Smooth muscle cell of the brain vasculature (primary cell): ENCODE measurements at places on chromosomes 16 and 17.

- DNase-seq = no peak
Measured at GRCh38 chr17:82178499-82179261, 34.0 kb downstream of the CCDC57 start.

DNA sequence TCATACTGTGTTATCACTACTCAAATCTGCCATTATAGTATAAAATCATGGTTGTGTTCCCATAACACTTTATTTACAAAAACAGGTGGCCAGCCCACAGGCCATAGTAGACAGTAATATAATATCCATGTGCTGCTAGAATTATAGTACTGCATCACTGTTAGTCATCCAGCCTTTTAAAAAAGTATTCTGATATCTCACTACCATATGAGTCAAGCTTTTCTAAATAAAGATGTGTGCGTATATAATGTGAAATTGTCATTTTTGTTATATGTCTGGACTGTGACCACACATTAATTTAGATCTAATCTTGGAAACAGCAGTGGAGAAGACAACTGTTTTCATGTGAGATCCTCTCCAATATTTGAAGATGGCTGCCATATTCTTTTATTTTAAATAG lies 1049.1 kb upstream of the GOT2 start:
- no peak for DNase-seq

DNA sequence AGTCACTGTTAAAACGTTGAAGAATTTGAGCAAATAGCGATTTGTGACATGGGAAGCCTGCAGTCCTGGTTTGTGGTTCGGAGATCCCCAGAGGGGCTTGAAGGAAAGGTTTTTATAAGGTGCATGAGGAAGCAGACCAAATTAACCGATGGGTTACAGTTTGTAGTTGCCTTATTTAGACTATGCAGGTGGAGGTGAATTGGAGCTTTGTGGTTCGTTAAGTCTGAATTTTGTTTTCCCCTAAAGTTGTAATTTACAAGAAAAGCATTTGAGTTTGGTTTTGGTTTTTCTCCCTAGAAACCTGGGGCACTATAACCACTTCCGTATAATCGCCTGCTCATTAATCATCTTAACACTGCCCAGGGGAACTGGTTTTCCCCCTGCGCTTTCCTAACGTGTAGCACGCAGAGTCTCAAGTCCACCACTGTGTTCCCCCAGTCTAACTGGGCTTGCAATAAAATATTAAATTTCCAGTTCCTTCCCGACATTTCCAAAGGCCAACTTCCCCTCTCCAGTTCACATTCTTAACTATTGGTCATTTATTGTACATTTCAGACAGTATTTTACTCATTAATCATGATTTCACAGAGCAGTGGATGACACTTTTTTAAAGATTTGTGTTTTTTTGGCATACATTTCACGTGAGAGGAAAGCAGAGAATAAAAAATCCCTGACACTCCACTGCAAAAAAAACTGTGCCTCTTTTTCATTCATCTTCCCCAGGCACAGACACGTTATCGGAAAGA lies 932 bp downstream of the ZNF267 start:
- no peak for DNase-seq

DNA sequence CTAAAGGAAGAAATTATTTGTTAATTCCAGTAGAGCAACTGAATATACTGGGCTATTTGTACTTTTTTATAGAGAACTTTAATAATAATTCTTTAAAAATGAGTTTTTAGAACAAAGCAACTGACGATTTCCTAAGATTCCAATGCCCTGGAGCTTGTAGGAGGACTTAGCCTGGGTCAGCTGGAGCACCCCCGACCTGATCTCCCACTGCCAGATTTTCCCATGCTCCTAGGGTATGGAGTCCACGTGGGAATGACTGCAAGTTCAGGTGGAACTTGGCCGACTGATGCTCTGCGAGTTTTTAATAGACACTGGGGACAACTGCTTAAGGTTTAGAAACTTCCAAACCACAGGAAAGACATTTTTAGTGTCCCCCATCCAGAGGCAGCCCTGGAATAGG lies 25.5 kb upstream of the CACNG5 start:
- no peak for DNase-seq

GRCh38 chr16:20803561-20804214 lies 2.6 kb downstream of the ERI2 start:
- DNase-seq = no peak

GRCh38 chr16:80300456-80300855 lies 240.3 kb upstream of the DYNLRB2 start:
- no peak for DNase-seq

GRCh38 chr16:81493755-81494433 lies 49.3 kb downstream of the CMIP start:
- no peak for DNase-seq

DNA sequence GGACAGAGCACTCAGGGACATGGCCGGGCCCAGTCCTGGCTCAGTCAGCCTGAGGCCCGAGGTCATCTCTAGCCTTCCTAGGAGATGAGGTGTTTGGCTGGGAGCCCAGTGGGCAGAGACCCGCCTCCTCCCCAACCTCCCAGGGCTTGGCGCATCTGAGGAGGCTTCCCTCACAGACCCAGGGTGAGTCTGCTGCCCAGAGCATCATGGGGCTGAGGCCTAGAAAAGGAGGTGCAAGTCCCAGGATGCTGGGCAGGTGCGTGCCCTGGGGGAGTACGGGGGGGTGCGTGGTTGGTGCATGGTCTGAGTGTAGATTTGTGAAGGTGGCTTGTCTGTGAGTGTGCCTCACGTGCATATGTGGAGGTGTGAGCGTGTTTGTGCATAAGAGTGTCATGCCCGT lies 4.7 kb downstream of the PDE6G start:
- peak; percentile 46 for DNase-seq

DNA sequence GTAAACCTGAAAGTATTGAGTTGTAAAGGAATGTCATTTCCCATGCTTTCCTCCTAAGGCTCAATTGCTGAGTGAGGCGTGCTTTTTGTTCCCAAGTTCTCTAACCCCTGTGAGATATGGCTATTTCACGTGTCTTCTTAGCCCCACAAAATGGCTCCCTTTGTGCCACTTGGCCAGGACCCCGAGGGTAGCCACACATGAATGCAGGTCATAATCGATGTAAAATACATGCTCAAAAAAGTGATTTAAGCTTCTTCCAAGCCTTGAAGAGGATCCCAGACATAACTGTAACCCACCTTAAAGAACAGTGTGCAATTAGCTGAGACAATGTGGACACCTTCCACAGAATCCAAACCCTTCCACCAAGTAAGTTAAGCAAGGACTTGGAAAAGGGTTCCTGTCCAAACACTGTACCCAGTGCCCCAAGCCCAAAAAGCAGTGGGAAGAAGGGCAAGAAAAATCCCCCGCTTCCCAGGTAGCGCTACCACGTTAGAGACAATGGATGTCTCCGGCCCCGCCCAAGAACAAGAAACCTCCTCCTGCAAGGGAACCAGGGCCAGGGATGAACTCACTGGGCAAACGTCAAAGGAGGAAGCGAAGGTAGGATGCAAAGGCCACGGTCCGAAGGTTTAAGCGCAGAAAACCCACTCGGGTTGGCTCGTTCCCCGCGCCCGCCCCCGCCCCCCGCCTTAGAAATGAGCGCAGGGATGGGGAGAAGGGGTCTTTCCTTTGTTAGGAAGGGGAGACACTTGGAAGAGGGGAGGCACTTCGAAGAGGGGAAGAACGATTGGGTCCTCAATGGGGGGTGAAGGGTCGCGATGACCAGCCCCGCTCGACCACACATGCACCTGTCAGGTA lies 1.2 kb downstream of the JPT1 start:
- no peak for DNase-seq

- no peak for DNase-seq
Measured at GRCh38 chr16:65965628-65966027, 400.9 kb upstream of the CDH5 start.

GRCh38 chr17:33952425-33952824 lies 302.7 kb upstream of the CCL2 start:
- DNase-seq = no peak

DNA sequence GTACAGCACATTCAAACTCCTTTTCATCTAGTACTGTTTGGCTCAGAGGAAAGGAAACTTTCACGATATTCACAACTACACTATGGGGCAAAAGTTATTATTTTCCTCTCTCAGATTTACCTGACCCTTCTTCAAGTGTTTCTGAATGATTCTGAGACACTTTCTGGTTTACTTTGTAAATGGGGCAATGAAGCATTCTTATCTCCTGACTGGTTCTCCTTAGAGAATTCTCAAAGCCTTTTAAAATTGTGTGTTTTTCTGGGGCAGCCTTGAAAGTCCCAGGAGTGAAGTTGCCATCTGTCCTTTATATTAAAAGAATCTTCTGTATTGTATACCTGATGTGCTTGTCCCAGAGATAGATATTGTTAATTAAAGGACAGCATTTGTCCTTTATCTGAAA lies 264.9 kb downstream of the FTO start:
- no peak for DNase-seq

- DNase-seq = no peak
Measured at GRCh38 chr17:2289878-2290478, 13.6 kb downstream of the SMG6 start.

GRCh38 chr16:674214-674881 lies 1.1 kb upstream of the RHBDL1 start:
- DNase-seq = no peak

GRCh38 chr17:81577278-81578000 lies 25.3 kb upstream of the FAAP100 start:
- no peak for DNase-seq

- DNase-seq = no peak
Measured at GRCh38 chr17:67570797-67571196, 146.9 kb upstream of the NOL11 start.

GRCh38 chr17:80941171-80941570 lies 50.5 kb upstream of the CHMP6 start:
- no peak for DNase-seq

GRCh38 chr16:62445909-62446308 lies 409.7 kb upstream of the CDH8 start:
- no peak for DNase-seq

GRCh38 chr17:7351665-7352502 lies at the start of gene KCTD11:
Gene KCTD11, plus strand, starts transcription at chr17:7352162.
- peak; percentile 37 for DNase-seq

DNA sequence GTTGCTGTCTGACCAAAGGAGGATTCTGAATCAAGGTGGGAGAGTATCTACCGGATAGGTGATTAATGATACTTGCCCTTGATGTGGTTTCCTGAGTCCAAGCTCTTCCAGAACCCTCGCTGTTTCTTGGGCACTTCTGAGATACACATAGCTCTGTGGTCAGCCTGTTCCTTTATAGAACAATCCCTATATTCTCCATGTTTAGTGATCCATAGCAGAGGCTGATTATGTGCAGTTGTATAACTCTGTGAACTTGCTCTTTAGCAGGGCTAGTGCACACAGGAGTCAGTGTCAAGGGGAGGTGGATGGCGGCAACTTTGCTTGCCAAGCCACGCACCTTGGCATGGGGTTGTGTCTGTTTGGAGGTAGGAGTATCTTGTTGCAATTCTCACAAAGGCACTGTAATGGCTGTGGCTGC lies 36.1 kb downstream of the ARL4D start:
- DNase-seq = no peak

GRCh38 chr16:28951410-28951943 lies 740 bp downstream of the NFATC2IP start:
- DNase-seq = no peak

GRCh38 chr17:40949418-40949817 lies 12.0 kb upstream of the KRT23 start:
- DNase-seq = no peak

DNA sequence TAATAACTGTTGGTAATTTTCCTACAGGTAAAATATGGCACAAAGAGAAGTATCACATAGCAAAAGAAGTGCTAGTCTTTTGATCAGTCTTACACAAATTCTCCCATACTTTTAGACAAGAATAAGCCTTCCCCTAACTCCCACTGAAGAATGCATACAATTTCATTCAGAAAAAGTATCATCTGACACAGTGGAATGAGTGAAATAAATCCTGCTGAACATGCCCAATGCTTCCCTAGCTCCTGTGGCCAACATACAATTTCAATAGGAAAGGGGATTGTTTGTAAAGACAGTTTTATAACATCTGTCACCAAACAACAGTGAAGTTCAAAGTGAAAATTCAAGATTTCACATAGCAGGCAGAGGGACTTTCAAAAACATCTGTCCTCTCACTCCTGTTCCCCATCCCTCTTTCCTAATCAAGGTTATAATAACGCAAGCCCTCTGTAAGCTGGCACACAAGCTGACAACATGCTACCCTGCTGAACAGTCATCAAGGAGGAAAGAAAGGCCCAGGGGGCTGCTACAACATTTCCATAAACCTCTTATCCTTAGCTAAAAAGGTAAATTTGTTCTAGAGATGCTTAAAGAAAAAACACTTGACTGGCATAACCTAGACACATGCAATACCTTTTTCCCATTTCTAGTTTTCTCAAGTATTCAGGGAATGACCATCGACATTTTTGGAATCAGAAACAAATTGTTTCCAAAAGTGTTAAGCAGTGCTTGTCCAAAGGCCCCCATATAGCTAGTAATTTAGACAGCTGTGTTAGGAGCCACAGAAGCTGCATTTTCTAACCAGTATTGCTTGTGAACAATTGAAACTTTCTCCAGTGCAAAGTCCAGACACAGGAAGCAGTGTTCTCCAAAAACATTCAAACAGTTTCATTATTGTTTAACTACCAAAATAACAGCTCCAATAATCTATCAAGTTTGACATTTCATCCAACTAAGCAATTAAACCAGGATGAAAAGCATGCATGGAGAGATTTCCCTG lies 11.5 kb upstream of the RFFL start:
- DNase-seq = no peak

GRCh38 chr17:78828470-78829185 lies 12.0 kb downstream of the USP36 start:
- DNase-seq = no peak

DNA sequence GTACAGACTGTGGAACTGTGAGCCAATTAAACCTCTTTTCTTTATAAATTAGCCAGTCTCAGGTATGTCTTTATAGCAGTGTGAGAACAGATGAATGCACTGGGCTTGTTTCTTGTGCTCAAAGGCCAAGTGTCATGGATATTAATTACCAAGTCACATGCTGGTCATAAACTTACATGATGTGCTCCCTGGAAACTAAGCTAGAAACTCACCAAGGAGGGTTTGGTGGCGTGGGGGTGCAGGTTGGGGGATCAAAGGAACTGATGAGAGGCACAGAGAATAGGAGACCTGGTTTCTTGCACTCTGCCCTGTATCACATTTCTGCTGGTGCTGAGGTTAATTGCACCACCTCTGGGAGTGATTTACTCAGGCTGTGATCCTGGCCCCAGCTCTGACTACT lies 31.2 kb upstream of the TMC5 start:
- DNase-seq = no peak

GRCh38 chr17:64264891-64265290 lies 1.8 kb upstream of the TEX2 start:
- no peak for DNase-seq
